Pulmonary artery endothelial cell (primary cell): ENCODE measurements at places on chromosomes 7 and 10.

DNA sequence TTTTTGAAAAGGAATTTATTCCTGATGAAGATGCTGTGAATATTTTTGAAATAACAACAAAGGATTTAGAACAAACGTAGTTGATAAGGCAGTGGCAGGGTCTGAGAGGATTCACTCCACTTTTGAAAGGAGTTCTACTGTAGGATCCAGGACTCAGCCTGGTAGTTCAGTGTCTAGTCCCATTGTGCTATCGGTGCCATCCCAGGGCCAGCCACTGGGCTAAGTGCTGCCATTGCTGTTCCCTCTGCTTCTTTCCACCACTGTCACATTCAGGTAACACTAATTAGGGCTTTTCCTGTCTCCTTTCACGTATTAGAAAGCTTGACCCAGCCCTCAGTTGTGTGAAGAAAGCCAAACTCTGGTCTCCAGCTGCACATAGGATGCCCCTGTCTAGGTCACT, 177.3 kb downstream of the TEX36 start:
- no peak for DNase-seq

DNA sequence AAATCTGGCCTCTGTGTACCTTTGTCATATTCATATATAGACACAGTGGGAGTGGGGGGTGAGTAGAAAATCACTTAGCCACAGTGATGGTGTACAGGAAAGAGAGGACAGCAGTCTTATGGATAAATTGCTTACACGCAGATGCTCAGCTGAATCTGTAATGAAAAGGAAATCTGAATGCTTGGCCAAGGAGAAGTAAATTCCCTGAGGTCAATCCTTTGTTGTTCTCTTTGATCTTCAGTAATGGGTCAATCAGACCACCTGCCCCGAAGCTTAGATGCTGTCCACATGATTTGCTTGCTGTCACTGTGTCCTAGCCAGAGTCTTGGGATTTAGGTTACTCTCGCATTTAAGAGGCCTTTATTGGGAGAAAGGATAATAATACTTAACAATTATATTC, 18.4 kb upstream of the EPHB6 start:
- DNase-seq, result no peak

DNA sequence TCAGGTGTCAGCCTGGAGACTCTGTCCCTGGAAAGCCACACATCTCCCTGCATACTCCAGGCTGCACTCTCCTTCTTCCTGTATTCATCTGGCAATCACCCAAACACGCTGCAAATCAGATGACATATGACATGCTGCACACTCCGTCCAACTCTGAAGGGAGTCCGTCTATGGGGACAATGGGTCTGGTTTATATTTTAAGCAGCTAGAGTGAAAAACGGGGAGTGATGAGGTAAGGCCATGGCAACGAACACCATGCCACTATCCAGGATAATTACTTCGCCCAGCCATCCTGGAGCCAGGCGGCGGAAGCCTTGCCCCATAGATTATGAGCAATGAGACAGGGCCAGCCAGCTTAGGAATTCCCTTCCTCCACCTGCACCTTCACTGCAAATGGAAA, 140.1 kb downstream of the PLXNA4 start:
- no peak for DNase-seq

DNA sequence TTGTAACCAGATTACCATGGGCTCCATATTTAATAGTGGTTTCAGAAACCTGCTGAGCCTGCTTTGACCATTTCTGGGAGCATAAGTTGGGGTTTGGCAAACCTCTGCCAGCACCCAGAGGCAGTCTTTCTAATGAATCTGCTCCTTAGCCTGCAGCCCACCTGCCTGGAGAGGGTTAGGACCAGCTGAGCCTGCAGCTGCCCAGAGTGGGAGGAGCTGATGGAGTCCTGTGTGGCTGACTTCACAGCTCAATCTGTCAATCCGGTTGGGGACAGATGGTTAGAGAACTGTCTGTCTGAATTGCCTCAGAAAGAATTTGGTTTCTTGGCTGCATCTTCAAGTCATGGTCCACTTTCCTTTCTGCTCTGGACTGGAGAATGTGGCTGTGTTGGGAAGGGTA, 444.6 kb downstream of the NRG3 start:
- DNase-seq, result no peak

- DNase-seq, result no peak
These were observed 196.4 kb downstream of the CREB5 start for GRCh38 chr7:28608731-28609130.

- no peak for DNase-seq
These were observed 261.9 kb downstream of the ELMO1 start for GRCh38 chr7:37186753-37187152.

- no peak for DNase-seq
These were observed 719.1 kb downstream of the AUTS2 start for GRCh38 chr7:70317356-70317755.

GRCh38 chr7:44116789-44117666, 6.3 kb downstream of the POLD2 start:
- no peak for DNase-seq

- DNase-seq, result no peak
These were observed 57.2 kb upstream of the PITRM1 start for GRCh38 chr10:3229815-3230214.
